ENCODE measurements at places on chromosomes 2 and 18.
A peak's percentile ranks its signal among the peaks of the same experiment; 100 is the strongest.

- DNase-seq, result peak; percentile 50
Observed at GRCh38 chr2:20614201-20615067, 36.5 kb downstream of the HS1BP3 start.

GRCh38 chr2:172588931-172589330, 33.0 kb downstream of the PDK1 start:
- DNase-seq, result no peak

DNA sequence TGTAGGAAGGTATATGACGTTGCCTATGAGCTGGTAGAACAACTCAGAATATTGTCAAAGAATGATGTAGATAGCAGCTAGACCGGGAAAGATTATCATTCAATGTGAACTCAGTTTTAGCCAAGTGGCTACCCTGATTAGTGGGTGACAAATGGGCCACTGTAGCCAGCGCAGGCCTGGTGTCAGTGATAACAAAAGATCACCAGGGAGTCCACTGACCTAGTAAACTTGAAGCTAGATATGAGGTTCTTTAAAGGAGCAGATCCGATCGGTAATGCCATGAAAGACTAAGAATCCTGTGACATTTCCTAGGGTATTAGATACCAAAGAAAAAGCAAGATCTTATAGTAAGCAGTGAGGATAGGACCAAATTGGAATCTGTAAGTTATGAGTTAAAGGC, 180.9 kb downstream of the GCA start:
- DNase-seq, result no peak

GRCh38 chr2:241689306-241689705, 2.7 kb upstream of the DTYMK start:
- DNase-seq, result no peak

DNA sequence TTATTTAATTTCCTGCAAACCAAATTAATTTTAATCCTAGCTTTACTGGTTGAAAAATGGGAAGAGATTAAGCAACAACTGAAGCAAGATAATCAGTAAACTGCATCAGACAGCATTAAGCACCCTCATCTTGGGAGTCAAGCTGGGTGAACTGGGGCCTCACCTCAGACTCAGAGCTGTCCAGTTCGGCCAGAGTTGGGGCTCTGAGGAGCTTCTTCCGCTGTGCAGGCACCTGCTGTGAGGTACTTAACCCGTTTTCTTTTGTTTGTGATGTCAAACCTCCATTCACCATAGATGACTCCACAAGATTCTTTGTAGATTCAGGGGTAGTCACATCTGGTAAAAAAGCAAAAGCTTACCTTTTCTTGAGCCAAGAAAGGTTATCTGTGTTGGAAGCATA, 71.8 kb downstream of the PRELID3A start:
- no peak for DNase-seq
